Hair follicle dermal papilla cell (primary cell): ENCODE measurements at places on chromosomes 3 and 15. TPM values are rescaled to one million over a fixed set of nuclear protein-coding genes. Genes with fewer than 3 reads are reported as not detected.

The MORC1 gene
- total RNA-seq = not detected in 2 replicates

The INAFM2 gene
- 12.2 and 13.4 TPM in 2 replicates for total RNA-seq

The ANKRD34C gene
- not detected in 2 replicates for total RNA-seq

The ACOX2 gene
- total RNA-seq = 24.7 and 28.1 TPM in 2 replicates

The RHCG gene
- not detected in 2 replicates for total RNA-seq

The LSAMP gene
- 0.12 and 0.49 TPM in 2 replicates for total RNA-seq

The GOLGA6A gene
- total RNA-seq = not detected in 2 replicates

The CRABP1 gene
- total RNA-seq = 0.32 and 0.49 TPM in 2 replicates

The CLDN18 gene
- under 0.01 TPM in 1 of 2 replicates, not detected in the other for total RNA-seq

The PRR23A gene
- not detected in 2 replicates for total RNA-seq

The MELTF gene
- 6.1 and 7.3 TPM in 2 replicates for total RNA-seq

The HHLA2 gene
- total RNA-seq = not detected in 2 replicates

The CP gene
- total RNA-seq = 0.61 and 4.1 TPM in 2 replicates

The PCSK6 gene
- 0.65 TPM in 1 of 2 replicates, not detected in the other for total RNA-seq

The CASR gene
- total RNA-seq = not detected in 2 replicates

The TRAIP gene
- total RNA-seq = 2.2 and 2.6 TPM in 2 replicates

The PRSS50 gene
- not detected in 2 replicates for total RNA-seq

The PTH1R gene
- total RNA-seq = 4.5 and 11.0 TPM in 2 replicates
